ENCODE measurements at places on chromosomes 5 and 9. TPM values are rescaled to one million over a fixed set of nuclear protein-coding genes. Genes with fewer than 3 reads are reported as not detected.

DNA sequence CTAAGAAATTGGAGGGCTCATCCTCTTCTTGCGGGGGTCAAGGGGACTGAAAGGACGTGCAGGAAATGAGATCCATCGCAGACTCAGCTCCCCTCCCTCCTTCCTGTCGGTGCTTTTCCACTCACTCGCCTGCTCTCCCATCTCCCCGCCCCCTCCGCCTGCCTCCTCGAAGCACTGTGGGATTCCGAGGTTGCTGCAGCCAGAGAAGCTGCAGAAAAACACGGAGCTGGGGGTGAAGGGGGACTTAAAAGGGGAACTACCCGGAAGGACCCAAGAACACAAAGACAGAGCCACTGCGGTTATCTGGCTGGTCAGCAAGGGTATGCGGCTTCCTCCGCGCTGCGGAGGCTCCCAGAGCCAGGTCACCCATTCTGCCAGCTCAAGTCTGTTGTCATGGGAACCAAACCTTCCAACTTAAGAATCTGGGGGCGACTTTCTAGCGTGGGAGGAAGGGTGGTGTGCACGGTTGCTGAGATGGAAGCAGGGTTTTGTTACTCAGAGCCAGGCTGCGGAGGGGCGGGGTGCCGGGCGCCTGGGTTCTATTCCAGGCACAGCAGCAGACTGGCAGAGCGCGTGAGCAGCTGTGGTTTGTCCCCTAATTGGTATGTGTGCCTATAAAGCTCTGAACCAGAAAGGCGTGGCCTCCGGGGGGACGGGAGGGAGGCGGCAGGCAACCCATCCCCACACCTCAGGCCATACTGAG lies 24.9 kb downstream of the PCDHGC5 start:
- DNase-seq: peak; percentile 82

DNA sequence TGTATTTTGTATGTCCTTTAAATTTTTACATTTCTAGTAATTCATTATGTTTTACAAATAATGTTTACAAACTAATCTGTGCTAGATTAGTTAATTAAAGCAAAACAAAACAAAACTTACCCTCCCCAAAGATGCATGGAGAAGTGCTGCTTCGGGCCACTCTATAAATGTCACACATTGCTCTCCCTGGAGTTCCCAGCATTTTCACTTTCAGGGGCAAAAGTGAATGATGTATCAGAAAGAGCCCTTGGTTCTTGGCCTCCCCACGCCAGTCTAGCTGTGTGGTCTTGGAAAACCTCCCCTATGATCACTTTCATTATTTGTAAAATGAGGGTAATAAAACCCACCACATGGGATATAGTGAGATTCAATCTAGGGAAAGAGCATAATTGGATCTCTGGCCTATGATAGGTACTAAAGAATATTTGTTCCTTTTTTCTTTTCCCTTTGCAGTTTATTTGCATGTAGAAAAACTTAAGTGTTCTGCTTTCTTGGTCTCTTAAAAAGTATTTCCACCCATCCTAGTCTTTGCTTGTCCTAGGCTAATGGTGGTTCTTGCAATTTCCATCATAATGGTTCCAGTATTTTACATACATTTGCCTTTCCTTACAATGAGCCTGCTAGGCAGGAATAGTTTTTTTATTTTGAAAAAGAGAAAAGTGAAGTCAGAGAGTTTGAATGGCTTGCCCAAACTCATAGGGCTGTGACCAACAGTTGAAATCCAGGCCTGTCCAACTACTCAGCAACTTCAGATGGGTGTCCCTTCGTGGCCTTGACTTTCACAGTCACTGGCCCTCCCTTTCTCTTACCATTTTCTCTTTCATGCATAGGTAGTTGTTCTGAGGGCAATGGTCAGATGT lies 184.5 kb upstream of the KLF4 start:
- no peak for DNase-seq

DNA sequence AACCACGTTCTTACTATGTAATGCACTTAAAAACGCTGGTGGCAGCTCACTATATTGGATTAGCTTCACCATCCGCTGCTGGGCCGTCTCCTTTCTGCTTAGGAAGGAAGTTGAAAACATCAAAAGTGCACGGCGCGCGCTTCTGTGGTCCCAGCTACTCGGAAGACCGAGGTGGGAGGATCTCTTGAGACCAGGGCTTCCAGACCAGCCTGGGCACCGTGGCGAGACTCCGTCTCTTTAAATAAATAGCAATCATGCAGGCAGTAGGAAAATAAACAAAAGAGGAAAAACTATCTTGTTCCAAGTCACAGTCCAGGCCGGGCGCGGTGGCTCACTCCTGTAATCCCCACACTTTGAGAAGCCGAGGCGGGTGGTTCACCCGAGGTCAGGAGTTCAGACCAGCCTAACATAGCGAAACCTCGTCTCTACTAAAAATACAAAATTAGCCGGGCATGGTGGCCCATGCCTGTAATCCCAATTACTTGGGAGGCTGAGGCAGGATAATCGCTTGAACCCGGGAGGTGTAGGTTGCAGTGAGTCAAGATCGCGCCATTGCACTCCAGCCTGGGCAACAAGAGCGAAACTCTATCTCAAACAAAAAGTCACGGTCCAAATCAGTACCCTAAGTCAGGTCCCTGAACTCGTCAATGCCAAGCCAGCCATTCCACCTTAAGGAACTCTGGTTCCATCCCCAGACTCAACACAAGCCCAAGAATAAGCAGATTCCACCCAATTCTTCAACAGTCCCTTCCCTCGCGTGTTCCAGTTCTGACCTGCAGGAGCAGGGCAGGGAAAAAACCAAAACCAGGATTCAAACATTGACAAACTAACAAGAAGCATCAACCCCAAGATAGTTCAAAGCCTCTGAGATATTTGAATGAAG lies 1.0 kb upstream of the GOLGA1 start:
- DNase-seq: peak; percentile 64

DNA sequence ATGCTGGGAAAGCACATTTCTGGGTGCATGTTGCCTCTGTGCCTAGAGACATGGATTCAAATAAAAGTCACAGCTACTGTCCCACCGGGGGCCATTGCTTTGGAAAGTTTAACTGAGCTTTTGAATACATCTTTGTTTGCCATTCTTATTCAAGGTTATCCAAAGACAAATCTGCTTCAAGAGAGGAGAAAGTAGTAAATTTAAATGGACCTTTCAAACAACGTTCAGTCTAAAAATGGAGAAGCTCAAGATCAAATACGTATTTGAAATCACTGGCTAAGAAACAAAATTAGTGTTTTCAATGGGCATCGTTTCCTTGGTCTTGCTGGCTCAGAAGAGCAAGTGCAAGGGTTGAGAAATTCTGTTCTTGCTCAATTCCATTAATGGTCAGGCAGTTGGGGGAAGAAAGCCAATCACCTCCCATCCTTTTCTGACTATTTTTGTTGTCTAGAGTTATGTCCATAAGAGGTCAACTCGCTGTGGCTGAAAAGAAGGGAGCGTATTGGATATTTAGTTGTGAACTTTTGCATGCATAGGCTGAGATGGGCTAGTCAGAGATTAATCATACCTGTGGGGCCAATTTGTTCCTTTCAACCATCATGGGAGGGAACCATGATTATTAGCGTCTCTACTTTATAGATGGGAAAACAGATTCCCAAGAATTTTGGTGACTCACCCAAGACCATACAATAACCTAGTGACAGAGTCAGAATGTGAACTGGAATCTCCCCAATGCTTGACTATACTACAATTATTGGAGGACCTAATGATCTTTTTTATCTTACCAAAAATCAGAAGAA lies 276.2 kb upstream of the TNC start:
- no peak for DNase-seq

DNA sequence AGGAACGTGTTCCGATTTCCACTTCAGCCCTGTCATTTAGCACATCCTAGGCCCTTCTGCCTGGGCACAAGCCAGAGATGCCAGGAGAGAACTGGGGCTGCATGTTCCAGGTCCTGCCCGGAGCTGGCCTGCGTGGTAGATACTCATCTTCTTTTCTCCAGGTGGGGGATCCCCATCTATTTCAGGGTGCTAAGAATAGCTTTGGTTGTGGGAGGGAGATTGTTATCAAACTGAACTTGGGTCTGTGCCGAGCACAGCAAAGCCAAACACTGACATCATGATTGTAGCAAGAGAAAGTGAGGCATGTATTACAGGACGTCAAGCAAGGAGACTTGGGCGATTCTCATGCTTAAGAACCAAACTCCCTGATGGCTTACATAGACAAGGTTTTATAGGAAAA lies 18.2 kb downstream of the C9orf153 start:
- no peak for DNase-seq

DNA sequence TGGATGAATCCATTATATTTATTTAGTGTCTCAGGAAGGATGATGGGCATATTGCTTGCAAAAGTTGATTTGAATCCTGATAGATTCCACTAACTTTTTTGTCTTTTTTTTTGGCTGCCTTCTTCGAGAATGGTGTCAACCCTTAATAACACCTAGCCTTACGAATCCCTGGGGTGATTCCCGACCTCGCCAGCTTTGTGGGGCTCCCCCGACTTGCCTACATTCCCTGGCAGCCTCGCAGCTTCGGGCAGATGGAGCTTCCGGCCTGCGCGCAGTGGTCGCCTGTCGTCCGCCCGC lies 366 bp upstream of the DOCK8 start:
- DNase-seq: no peak

GRCh38 chr9:36642817-36643216 lies 70.1 kb downstream of the MELK start:
- no peak for DNase-seq

DNA sequence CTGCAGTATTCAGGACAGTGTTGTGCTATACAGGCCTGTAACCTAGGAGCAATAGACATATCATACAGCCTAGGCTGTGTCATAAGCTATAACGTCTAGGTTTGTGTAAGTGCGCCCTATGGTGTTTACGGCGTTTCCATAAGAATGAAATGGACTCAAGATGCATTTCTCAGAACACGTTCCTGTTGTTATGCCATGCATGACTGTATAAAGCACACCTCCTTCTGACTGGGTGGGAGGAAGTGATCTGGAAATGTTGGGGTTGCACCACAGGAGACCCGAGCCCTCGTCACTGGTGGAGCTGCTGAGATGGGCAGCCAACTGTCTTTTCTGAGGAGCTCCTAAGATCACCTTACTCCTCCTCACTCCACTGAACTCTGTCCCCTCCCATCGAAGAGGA lies 391.3 kb upstream of the DAP start:
- no peak for DNase-seq

DNA sequence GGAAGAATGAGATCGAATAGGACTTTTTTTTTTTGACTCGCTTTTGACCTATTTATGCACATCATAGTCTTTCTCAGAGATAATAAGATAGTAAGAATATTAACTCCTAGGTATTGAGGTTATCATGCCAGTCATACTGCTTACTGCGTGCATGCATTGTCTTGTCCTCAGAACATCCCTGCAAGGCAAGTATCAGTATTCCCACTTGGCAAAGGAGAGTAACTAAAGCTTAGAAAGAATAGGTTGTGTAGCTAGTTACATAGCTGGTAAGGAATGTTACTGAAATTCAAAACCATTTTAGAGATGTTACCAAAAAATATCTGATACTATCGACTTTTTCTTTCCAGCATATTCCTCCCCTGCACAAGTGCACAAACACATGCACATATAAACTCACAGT lies 296.1 kb upstream of the CLINT1 start:
- DNase-seq: no peak

- no peak for DNase-seq
These were observed 22.9 kb upstream of the ACTBL2 start for GRCh38 chr5:57505272-57506200.

GRCh38 chr9:10050016-10050415 lies 562.8 kb downstream of the PTPRD start:
- no peak for DNase-seq

DNA sequence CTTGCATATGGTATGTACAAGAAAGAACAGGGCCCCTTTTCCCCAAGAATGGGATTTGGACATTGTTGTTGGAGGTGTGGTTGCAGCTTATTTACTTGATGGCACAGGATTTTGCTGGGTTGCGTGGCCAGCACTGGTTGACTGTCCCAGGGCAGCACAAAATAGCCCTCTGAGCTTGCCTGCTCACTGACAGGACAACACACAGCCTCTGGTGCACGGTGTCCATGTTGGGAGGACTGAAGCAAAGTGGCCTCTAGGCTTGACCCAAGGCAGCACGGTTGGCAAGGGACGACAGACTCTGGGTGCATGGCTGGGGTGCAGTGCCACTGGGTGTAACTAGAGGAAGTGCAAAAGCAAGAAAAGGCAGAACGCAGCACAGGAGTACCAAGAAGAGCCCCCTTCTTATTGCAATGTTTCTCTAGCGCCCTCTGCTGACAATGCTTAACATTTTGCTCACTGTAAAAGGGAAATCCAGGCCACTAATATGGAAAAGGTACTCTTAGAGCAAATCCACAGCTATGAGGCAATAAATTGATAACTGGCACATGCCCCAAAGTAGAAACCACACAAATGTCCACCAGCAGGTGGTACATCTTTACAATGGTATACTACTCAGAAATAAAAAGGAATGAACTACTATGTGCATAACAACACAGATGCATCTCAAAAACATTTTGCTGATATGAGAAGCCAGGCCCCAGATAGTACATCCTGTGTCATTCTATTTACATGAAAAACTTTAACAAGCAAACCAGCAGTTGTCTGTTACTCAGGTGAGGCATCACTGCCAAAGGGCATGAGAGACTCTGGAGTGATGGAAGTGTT lies 47.4 kb upstream of the BARX1 start:
- no peak for DNase-seq

DNA sequence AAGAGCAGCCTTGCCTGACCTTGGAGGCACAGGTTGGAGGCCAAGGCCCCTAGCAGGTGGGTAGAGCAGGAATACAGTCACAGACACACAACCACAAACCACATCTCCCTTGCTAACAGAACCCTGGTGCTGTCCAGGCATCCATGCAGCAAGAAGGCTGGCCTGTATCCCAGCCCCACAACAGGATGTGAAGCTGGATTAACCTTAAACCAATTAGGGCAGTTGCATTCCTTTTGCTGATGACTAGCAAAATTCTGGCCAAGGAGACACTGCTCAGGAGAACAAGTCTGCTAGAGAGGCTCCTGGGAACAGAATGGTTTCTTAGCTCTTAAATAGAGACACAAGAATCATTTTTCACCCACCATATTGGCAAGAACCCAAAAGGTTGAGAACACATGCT lies 97.8 kb downstream of the C5orf15 start:
- DNase-seq: no peak

GRCh38 chr9:124349675-124350493 lies 65.4 kb downstream of the PSMB7 start:
- DNase-seq: no peak

DNA sequence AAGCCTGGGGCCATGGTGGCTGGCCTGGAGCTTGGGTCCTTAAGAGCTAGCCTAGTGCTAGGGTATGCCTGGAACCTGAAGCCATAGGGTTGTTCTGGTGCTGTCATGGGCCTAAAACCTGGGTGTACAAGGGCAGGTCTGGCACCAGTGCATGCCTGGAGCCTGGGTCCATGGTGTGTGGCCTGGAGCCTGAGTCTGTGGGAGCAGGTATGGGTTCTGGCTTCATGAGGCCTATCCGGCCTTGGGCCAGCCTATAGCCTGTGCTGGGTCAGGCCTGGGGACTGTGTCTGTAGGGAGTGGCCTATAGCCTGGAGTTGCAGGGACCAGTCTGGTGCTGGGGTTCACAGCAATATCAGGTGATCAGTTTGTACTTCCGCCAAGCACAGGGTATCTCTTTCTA lies 347.2 kb upstream of the MEF2C start:
- DNase-seq: no peak

- DNase-seq: peak; percentile 51
These were observed 2.4 kb downstream of the CKMT2 start for GRCh38 chr5:81235287-81236072.

GRCh38 chr5:52015760-52016159 lies 632.5 kb downstream of the ISL1 start:
- DNase-seq: no peak

GRCh38 chr9:76213751-76214150 lies 180.5 kb downstream of the RFK start:
- no peak for DNase-seq

Gene PTGDS
- 4,014 TPM for total RNA-seq

Gene SLC1A3
- 66.6 TPM for total RNA-seq

Gene GARIN3
- total RNA-seq: not detected

Gene LCN1
- 2.0 TPM for total RNA-seq

Gene FOXD4
- not detected for total RNA-seq
